DMS153 (cell line): ENCODE measurements at places on chromosomes 11 and 22.

DNA sequence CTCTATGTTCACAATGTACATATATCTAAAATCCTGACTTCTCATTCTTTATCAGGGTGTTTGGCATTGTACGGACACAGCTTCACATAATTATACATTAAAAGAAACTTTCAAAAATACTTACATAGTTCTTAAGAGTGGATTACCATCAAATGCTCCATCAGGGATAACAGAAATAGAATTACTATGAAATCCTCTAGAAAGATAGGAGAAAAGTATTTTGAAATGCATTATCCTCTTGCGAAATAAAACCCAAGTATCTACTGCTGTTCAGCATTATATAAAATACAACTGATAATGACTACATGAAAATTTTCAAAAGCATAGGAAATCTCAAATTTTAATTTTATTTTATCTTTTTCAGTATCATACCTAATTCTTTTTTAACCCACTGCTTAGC, 17.8 kb upstream of the CCDC34 start:
- no peak for DNase-seq

DNA sequence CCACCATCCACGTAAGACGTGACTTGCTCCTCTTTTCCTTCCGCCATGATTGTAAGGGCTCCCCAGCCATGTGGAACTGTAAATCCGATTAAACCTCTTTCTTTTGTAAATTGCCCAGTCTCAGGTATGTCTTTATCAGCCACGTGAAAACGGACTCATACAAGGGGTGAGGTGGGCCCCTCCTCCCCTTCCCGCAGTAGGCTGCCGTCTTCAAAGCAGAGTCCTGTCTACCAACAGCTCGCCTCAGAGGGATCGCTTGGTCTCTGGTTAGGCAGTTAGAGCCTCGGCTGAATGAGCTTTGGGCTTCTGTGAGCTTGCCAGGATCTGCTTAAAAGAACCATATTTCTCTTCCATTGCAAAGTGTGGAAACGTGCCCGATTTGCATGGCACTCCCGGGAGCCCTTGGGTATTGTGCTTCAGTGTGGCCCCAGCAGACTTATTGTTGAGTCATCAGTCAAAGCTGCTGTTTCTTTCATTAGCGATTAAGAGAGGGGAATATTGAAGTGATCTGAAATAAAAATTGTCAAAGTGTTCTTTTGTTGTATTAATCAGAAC, 338.3 kb downstream of the TBC1D22A start:
- DNase-seq, result no peak

GRCh38 chr11:109155291-109155690, 266.7 kb upstream of the C11orf87 start:
- DNase-seq, result no peak

GRCh38 chr11:46309814-46310259, 32.4 kb downstream of the CREB3L1 start:
- DNase-seq, result no peak

- no peak for DNase-seq
These were observed 11.3 kb upstream of the SLC37A4 start for GRCh38 chr11:119041821-119042514.

- peak; percentile 6 for DNase-seq
These were observed 4.6 kb upstream of the GALR3 start for GRCh38 chr22:37818409-37819104.

- DNase-seq, result no peak
These were observed 2.5 kb downstream of the WBP2NL start for GRCh38 chr22:42001121-42001520.

- DNase-seq, result no peak
These were observed 95.3 kb upstream of the RCN1 start for GRCh38 chr11:31995525-31996094.

DNA sequence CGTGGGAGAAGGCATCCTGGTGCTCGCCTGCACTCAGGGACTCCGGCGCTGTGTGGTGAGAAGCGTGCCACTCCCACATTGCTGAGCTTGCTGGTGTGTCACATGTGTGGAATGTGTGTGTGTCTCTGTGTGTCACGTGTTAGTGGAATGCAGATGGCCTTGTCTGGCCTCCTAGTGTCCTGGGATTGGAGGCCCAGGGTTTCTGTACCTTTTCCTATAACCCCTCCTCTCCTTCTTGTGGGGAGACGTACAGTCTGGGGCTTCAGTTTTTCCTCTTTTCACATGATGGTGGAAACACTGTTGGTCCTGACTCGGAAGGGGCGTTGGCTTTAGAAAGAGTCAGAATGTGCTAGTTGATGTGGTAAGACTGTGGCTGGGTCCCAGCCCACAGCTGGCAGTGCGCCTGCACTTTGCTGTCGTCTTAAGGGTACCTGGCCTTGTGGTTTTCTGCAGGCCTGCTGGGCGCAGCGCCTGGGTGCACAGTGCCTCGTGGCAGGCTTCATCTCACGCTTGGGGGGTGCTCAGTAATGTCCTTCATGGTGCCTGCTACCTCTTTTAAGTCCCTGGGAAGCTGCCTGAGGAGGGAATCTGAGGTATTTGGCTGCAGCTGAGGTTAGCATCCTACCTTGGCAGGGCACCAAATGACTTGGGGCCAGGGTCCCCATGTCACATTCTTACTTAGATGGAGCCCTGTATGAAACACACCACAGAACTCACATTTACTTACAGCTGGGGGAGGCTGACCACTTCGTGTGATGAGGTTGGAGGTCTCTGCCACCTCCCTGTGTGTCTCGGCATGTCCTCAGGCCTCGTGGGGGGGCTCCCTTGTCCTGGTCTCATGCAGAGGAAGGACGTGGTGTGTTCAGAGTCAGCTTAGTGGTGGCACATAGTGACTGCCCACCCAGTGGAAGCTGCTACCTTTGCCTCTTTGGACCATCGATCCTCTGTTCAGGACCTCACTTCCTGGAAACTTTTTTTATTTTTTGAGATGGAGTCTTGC, 61.9 kb downstream of the MED15 start:
- no peak for DNase-seq

- no peak for DNase-seq
These were observed 58.7 kb downstream of the CTTN start for GRCh38 chr11:70456921-70457532.

DNA sequence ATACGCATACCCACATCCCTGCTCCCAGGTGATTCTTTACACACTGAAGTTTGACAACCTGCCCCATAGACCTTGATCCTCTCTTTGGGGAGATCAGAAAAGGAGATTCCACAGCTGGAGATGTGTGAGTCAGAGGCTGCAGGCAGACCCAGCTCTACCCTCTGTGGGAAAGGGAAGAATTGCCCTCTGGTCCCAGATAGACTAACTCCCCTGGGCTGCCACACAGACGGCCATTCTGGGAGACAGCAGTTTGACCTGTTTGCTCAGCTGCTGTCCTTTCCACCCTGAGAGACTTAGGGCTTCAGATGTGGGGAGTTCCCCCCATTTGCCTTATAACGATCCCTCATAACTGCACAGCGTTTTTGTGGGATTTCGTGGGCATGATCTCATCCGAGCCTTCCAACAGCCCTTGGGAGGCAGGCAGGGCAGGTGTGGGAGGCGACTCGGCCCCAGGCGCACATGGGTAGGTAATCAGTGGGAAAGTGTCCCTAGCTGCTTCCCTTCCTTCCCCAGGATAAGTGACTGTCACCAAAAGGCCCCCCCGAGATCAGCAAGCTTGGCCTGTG, 14.1 kb downstream of the FAM83F start:
- peak; percentile 13 for DNase-seq
